ENCODE measurements at places on chromosomes 7 and 10.

DNA sequence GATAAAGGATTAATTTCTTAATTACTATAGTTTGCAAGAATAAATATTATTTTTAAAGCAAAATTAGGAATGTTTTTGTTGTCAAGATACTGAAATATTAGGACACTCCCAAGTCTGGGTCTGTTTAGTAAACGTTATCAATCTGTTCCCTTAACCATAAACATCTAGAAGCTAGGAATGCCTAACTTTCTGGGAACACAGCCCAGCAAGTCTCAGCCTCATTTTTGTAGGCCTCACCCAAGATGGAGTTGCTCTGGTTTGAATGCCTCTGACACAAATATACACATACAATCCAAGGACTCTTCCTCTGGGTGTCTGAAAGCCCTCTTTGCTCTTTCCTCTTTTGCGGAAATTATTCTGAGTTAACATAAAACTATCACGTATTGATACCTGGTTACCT lies 487.4 kb upstream of the CELF2 start:
- no peak for DNase-seq

DNA sequence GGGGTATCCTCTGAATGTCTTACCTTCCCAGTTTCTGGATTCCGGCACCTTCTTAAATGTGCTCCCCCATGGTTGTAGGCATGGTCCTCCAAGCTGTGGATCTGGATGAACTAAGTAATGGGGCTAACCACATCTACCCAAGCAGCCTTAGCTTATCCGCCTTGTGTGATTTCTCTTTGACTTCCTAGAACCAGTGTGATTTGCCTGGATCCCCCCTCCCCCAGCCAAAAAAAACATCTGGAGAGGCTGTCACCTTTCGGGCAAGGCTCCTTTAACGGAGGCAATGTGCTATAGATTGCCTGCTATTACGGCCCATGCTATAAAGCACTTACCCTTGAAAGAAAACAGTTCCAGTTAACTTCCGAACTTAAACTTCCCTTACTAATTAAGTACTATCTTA lies 33.9 kb downstream of the C1GALT1 start:
- no peak for DNase-seq

GRCh38 chr10:97937054-97937453 lies 87.4 kb downstream of the GOLGA7B start:
- no peak for DNase-seq

DNA sequence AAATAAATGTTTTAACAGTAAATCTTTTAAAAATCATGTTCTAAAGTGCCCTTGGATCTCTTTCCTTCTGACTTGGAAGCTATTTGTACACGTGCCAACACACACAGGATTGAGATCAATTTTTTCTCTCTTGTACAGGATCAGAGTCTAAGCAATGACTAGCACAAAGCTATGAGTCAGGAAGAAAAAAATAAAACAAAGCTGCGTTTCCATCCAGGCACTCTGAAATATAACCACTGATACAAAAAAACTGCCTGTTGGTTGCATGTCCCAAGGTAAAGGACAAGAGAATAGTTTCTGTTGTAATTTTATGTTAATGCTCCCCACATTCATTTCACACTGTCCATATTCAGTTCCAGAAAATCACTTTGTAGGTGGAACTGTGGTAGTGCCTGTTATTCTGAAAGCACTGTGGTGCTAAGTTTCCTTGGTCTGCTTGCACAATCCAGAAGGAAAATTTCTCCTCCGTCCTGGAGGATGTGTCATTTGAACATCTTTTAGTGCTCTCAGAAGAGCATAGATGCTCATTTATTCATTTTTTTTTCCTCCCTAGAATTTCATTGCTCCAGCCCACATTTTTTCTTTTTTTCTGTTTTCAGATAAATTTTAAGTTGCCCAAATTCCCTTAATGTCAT lies 113.4 kb downstream of the PLXDC2 start:
- DNase-seq, result peak; percentile 8

DNA sequence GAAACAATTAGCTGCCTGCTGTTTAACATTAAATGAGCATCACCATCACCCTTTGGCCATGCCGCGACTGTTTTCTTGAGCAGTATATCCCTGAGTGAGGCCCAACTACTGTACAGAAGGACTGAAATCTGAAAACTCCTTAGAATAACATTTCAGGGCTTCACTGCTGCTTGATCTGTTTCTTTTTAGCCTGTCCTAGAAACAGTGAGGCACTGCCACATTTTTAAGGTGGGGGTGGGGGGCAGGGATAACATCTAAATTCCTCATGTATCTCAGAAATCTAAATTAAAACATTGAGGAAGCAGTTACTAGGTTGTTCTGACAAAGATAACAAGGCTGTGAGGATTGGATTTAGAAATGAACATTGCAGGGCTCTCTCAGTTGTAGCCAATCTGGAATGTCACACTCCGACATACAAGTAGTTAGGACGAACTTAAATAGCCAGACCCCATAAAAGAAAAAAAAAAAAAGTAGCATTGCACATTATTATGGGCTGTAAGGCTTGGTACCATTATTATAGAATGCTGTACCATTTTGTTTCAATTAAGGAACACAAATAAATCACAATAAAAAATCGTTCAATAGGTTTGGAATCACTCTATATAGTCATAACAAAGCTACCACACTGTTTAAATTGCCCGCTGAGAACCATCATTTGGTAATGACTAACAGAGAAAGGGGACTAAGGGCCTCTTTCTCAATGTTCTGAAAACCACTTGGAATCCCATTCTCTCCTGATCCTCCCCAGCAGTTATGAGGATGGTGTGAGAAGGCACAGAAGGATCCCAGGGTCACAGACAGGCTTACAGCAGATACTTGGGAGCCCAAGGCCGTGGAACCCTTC lies 256.1 kb downstream of the INHBA start:
- no peak for DNase-seq

- no peak for DNase-seq
These were observed 59.8 kb upstream of the GDF10 start for GRCh38 chr10:47240173-47240572.

DNA sequence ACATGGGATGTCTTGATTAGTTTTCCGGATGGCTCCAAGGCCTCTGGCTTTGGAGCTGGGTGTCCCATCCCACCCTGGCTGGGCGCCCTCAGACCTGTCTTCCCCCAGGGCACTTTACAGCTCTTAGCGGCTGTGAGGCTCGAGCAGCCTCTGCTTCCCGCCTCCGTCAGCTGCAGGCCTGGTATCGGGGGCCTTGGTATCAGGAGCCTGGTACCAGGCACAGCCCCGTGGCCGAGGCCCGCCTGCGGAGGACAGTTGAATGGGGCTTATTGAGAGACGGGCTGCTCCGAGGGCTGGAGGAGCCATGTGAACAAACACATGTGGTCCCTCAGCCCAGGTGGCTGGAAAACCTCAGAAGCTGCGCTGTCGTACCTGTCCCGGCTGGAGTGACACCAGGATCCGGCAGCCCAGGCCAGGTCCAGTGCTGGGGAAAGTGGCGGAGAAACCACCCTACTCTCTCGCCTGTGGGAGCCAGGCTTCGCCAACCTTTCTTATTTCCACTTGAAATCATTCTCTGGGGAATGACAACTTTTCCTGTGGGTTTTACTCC lies 23.9 kb upstream of the AP5Z1 start:
- DNase-seq, result no peak

DNA sequence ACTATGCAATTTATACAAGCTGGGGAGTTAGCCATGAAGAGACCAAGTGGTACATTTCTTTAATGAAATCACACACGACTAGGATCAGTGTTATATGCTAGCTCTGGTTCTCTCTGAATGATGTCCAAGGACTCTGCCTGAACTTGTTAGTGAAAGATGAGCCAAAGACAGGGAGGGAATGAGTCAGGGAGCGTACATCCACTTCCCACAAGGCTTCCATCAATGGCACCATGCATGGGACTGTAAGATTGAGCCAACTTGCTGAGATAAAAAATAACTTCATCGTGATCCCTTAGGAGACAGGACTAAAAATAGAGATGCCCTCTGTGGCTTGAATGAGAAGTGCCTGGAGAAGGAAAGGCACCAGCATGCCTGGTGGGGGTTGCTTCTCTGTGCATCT lies 629.7 kb downstream of the ACTR3B start:
- DNase-seq, result no peak

- DNase-seq, result peak; percentile 80
These were observed 842 bp downstream of the ZNF22 start for GRCh38 chr10:45001381-45002148.

GRCh38 chr10:113087165-113088029 lies 137.3 kb downstream of the TCF7L2 start:
- DNase-seq, result peak; percentile 88

DNA sequence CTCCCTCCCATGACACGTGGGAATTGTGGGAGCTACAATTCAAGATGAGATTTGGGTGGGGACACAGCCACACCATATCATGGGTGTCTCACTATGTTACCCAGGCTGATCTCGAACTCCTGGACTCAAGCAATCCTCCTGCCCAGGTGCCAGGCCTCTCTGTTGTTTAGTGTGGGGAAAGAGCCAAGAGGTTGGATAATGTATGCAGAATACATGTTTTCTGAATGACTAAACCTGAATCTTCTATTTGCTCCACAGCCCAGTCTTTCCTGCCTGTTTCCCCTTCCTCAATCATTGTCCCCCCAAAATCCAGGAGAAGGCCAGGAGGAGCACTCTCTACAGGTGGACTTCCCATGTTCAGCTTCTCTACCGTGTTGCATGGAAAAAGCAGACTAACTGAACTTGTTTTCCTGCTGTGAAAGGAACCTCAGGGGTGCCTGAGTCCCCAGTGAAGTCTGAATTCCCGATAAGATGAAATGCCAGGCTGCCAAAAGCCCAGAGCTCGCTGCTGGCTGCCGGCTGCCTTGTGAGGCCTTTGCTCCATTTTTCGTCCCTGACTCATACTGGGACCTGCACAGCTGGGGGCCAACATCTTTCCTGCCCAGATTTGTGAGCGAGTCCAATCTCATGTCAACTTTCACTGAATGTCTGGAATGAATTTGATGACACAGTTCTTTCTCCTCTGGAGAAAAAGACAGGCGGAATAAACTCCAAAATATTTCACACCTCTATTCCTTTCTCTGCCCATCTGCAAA lies 588.0 kb downstream of the CALN1 start:
- no peak for DNase-seq

- no peak for DNase-seq
These were observed 67.7 kb upstream of the CHST15 start for GRCh38 chr10:124160943-124161582.

- no peak for DNase-seq
These were observed 41.2 kb downstream of the DPYSL4 start for GRCh38 chr10:132227851-132228390.

- peak; percentile 68 for DNase-seq
These were observed 5.3 kb downstream of the ZNF273 start for GRCh38 chr7:64908358-64908757.

DNA sequence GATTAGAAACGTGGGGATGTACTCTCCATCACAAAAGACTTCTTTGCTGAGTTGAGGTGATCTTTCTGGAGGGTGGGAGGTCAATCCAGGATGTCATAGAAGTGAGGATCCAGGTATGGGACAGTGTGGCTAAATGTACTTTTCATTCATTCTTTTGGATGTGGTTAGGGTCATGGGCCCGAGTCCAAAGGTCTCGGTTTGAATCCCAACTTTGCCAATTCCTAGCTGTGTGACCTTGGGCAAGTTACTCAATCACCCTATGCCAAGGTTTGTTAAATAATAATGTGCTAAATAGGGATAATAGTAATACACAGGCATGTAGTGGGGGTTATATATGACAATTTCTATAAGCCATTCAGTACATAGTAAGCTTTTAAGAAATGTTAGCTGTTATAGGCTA lies 91.4 kb downstream of the SAMD9 start:
- DNase-seq, result no peak
